Activated CD4-positive, alpha-beta T cell treated with anti-CD3 and anti-CD28 coated beads for 36 hours (primary cell): ENCODE measurements at places on chromosomes 1 and 21.
A peak's percentile ranks its signal among the peaks of the same experiment; 100 is the strongest.

- no peak for DNase-seq
Measured at GRCh38 chr1:70383483-70383882, 27.6 kb upstream of the CTH start.

DNA sequence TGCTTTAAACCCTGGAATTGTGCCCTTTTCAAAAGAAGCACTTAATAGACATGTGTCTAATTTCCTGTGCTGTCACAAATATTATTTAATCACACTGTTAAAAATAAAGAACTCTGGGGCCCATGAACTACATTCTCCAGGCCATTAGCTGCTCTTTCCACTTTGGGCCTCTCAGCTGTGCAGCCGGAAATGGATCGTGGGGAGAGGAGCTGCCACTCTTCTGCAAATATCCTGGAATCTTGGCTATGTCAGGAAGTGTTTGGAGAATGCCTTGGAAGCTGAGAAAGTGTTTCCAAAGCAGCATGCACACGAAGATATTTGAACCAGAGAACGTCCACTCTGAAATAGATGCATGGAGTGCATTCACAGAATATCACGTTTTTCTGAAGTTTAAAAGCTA is 27.5 kb upstream of the VPS26C start:
- no peak for DNase-seq

DNA sequence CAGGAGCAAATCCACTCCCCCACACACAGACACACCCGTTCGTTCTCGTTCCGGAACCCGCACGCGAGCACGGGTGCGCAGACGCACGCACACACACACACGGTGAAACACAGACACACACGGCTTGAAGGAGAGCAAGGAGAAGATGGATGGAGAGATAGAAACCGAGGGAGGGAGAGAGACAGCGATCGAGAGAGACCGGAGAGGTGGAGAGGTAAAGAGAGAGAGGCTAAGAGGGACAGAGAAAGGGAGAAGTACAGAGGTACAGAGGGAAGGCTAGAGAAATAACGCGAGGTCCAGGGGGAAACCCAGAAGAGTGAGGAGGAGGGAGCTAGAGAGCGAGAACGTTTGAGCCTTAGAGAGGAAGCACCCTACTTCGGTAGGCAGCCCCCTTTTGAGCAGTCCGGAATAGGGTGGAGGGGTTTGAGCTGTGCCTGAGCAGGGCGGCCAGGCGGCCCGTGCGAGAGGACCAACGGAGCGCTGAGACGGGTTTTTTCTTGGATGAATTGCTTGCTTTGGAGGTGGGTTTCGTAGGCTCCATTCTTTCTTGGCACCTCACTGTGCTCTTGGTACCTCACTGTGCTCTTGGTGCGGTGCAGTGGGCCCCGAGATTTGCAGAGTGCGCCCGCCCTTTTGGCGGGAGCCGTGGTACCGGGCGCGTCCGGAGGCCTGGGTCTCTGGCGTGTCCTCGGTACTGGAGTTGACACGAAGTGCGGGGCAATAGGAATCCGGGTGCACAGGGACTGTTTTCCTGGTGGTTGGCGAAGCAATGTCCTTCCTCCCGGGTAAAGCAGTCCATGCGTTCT is 88.4 kb upstream of the RHOU start:
- peak; percentile 67 for DNase-seq

DNA sequence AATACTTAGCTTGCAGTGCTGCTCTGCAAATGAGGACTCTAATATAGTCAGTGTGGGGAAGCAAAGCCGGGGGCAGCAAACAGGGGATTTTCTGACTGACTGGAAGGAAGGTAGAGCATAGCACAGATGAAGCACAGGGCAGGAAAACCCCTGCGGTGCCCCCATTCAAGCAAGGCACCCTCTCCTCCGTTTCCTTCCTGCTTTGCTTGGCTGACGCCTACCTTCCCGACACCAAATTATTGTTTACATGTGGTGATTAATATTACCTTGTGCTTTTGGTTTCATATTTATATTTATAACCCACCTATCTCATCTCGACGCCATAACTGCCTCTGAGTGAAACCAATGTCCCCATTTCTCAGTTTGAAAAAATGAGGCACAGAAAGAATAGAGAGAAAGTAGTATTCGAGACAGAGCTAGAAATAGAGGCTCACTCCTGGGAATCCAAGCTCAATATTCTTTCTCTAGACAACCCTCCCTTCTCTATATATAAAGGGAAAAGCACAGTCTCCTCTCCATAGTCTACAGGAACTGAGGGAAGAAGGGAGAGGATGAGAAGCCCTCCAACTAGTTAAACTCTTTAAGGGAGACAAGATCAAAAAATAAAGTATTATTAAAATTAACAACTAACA is 41.3 kb downstream of the PIK3C2B start:
- peak; percentile 86 for DNase-seq

DNA sequence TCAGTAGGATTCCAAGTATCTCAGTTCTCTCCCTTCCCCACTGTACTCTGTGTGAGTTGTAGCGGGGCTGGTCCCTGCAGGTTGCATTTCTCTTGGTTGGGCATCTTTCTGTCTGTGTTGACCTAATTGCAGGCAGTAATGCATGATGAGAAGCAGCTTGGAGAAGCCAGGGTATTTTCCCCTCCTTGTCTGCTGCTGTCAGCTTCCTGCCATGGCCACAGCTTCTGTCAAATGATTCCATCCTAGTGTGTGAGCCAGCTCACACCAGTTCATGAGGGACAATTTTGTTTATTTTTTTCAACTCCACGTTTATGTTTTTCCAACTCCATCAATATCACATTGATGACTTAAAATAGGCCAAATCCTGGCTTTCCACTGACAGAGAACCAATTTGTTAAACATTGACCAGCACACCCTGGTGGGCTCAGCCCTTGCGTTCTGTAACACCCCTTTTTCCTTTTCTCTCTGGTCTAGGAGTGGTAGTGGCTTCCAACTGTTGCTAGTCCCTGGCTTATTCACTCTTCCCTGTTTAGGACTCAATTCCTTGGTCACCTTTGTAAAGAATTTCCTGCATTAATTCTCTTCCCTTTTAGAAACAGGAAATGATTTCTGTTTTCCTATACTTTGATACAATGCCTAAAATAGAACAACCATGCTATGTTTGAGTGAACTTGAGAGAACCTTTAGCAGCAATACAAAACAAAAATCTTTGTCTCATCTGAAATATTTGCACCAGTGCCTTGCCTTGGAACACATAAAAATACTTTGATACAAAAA is 44.9 kb upstream of the APOBEC4 start:
- DNase-seq, result peak; percentile 16

- DNase-seq, result peak; percentile 37
Measured at GRCh38 chr1:20551945-20552727, at the start of gene FAM43B. Gene FAM43B (plus strand): TSS chr1:20552573. CDS start chr1:20552974, 401 bp downstream.

DNA sequence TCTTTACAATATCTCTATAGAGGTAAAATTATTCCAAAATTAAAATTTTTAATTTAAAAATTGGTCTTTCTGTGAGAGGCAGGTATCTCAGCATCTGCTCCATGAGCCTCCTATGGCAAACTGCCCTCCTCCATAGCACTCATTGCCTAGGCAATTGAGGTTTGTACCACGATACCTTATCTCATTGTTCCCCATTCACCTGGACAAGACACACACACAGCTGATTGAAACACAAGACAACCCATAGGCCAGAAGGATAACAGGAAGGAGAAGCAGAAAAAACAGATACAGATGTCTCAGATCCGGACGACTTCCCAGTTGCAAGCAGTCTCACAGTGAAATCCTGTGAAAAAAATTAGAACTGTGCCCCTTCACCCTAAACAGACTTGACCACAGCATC is 24.3 kb downstream of the RHBDL2 start:
- DNase-seq, result no peak

GRCh38 chr1:45658171-45658570 is 28.2 kb downstream of the GPBP1L1 start:
- DNase-seq, result no peak

DNA sequence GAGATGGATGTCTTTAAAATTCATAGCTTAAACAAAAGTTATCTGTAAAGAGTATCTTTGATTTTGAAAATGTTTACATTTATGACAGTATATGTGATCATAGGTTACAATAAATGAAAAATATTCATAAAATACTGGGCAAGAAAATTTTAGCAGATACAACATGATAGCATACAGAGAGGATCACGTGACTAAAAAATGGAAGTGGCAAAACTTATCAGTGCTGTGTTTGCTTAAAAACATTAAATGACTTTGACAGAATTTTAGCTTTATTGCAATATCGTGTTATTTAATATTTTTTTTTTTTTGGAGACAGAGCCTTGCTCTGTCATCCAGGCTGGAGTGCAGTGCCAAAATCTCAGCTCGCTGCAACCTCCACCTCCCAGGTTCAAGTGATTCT is 2294.1 kb downstream of the NCAM2 start:
- no peak for DNase-seq

DNA sequence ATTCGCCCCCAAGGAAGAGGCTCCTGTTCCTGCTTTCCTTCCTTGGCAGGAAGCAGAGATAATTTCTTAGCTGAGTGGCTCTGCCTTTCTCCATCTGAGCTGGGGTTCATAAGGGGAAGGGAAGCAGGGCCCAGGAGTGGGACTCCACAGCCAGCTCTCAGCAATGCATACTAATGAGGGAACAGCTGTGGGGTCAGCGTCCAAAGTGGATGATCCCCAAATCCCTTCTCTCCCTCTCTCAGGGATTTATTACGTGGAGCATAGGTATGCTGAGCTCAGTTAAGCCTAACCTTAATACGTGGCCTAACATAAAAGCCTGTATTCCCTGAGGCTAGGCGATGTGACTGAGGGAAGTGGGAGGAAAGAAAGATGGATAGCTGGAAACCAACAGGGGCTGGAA is 87.3 kb upstream of the CTTNBP2NL start:
- no peak for DNase-seq

- DNase-seq, result no peak
Measured at GRCh38 chr1:12548973-12549459, 69.0 kb downstream of the DHRS3 start.

GRCh38 chr1:230069796-230070195 is 2.8 kb downstream of the GALNT2 start:
- peak; percentile 25 for DNase-seq

GRCh38 chr1:209486861-209487593 is 96.5 kb upstream of the CAMK1G start:
- DNase-seq, result no peak

- DNase-seq, result peak; percentile 93
Measured at GRCh38 chr1:12179111-12179519, 12.3 kb downstream of the TNFRSF1B start.

DNA sequence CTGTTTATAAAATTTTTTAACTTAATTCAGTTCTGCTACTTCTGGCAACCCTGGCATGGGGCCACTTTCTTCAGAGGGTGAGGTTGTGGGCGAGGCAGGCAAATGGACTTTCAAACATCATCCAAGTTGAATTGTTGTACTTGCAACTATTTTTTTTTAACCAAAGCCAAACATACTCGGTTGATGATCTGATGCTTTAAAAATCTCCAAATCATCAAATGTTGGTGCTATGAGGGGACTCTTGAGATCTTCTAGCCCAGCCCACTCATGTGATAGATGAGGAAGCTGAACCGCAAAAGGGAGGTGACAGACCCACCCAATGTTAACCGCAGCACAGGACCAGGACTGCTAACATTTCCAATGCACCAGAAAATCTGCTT is 6.7 kb downstream of the SLC1A7 start:
- no peak for DNase-seq

DNA sequence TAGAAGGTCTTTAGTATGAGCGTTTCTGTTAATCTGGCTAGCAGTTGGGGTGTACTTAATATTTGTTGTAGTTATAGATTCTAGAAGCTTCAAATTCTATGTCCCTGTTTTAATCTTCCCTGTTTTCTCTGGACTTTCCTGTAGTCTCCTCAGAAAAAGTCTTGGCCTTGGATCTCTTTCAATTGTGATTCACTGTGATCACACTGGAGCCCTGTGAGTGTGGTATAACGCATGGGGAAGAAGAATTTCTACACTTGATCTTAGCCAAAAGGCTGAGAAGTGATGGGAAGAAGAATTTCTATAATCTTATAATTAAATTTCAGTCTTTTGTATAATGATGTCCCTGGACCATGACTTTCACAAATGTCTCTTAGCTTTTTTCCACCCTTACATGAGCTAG is 36.7 kb upstream of the COP1 start:
- no peak for DNase-seq

GRCh38 chr1:176032040-176032645 is 174.9 kb downstream of the COP1 start:
- no peak for DNase-seq

- no peak for DNase-seq
Measured at GRCh38 chr1:167529829-167530474, 11.6 kb upstream of the CD247 start.

- DNase-seq, result no peak
Measured at GRCh38 chr21:42321845-42322244, 6.6 kb upstream of the TFF3 start.

DNA sequence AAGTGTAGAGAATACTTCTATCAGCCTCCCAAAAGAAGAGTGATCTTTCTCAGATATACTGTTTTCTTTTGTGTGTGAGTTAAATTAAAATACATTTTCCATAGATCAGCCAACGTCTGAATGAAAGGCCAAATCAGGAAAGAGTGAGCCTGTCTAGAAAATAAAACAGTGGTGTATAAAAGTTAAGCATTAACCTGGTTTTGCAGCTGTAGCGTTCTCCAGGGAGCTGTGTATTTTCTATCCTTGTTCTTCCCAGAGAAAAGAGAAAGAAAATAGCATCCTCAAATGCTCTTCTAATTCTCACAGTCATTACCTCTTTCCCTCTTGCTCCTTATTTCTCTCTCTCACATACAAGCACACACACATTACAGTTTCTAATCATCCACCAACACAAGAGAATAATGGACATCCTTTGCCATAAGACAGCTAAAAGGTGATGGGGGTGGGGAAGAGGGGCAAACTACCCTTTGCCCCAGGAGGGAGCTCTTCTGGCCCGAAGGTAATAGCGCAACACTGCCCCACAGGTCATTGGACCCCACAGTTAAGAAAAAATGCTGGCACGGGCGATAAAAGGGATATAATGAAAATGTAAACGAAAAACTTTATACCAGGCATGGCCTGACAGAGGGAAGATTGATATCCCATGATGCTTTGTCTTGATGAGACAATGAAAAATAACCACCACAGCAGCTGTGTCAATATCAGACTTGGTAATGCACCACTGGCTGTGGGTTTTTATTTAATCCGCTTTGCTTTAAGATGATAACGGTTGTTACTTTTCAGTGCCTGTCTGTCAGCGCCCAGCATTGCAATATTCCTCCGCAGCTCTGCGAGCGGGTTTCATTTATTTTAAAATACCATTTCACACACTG is 150.3 kb downstream of the NUF2 start:
- DNase-seq, result no peak

DNA sequence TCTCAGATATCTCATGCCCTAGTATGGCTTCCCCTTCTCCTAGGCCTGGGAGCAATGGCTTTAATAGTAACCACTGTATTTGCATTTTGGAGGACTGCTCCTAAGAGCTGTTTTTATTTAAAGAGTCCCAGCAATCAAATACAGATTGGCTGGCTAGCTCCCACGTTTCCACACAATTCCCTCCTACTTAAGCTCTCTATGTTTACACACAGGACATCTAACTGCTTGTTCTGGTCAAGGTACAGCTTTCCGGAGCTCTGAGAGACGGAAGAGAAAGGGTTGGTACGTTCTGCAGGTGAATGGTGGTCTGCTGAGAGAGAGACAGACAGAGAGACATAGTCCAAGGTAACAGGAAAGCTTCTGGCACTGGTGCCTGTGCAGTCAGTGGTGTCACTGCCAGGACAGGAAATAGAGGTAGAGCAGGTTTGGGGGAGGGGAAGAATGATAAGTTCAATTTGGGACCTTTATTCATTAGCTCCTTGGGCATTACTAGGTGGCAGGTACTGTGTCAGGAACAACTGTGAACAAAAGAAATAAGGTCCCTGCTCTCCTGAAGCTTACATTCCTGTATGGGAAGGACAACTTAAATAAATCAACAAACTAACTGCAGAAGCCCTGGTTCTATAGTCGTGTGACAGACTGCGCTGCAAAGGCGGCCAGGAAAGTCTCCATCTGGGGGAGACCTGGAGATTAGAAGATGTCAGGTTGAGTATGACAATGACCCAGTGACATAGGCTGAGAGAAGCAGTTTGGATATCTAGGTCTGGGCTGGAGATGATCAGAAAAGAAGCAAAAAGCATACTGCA is 1.2 kb upstream of the SLC25A33 start:
- no peak for DNase-seq
